ENCODE measurements at places on chromosomes 3 and 15.
A peak's percentile ranks its signal among the peaks of the same experiment; 100 is the strongest.

DNA sequence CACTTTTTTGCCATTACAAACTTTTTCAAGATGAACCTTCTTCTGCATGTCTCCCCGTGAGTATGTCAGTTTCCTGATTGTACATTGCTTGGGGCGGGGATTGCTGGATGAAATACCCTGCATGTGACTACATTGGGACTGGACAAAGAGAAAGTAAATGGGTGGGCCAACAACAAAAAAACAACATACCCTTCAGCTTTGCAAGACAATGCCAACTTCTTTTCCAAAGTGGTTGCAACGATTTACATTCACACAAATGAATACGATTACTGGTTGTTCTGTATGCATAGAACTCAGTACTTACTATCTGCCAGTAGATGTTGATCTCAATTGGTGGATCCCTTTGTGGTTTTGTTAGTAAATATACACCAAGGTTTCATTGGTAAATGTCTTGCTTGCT lies 908.4 kb downstream of the AGBL1 start:
- no peak for DNase-seq

DNA sequence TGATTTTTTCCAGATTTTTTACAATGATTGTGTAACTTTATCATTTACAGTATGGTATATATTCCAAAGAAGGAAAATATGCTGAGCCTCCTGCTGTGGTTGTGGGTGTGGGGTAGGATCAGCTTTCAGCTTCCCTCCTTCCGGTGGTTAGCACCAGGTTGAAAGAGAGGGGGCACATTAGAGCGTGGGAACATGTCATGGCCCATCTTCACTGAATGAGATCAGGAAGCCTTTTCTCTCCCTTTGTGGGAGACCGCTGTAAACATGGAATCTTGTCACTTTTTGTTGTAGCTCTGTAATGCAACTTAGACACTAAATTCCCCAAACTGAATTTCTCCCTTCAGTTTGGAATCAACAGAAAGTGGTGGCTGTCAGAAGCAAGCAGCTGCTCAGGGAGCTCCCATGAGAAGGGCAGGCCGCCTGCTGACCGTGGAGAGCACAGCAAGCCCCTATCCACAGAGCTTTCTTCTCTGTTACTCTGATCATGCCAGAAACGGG lies 86.7 kb upstream of the LIMD1 start:
- DNase-seq = peak; percentile 41

- DNase-seq = no peak
Measured at GRCh38 chr15:52287114-52287513, 8.5 kb downstream of the MYO5C start.

DNA sequence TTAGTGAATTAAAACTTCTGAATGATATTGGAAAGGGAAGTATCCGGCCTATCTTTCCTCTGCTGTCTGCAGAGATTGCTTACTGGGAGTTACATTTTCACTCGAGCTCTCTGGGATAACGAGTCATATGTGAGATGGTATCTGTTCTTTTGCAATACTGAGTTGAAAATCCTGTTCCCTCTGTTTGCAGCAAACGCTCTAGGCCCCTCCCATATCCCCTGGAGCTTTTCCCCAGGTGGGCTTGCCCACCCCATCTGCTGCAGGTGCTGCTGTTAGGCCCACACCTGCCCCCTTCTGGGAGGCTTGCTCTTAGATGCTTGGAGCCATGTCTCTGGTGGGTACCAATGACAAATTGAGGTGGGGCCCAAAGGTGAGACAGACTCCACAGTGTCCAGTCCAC lies 42.7 kb upstream of the MTMR10 start:
- DNase-seq = no peak

DNA sequence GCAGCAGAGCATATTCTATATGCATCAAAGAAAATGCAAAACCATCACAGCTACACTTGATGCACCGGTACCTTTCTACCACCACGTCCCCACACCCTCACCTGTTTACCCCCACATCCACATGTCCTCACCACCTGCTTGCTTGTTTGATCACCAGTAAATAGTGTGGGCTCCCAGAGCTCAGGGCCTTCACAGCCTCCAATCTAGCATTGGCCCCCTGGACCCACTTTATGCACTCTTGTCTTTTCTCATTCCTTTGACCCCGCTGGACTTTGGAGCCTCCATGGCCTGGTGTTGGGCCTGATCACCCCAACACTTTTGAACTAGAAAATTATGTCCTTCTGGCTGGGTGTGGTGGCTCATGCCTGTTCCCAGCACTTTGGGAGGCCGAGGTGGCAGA lies 190.1 kb downstream of the PDE8A start:
- no peak for DNase-seq

DNA sequence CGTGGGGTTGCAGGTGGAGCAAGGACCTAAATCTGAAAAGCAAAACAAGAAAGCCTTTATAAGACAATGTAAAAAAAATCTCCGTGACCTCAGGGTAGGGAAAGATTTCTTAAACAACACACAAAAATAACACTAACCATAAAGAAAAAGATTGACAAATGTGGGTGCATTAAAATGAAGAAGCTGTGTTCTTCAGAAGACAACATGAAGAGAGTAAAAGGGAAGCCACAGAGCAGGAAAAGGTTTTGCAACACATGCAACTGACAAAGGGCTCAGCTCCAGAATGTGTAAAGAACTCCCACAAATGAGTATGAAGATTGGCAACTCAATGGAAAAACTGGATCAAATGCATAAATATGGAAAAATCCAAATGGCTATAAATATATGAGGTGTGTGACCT lies 74.2 kb downstream of the MAGEF1 start:
- DNase-seq = no peak

- DNase-seq = no peak
Measured at GRCh38 chr15:33284336-33284735, 26.4 kb upstream of the RYR3 start.
